ENCODE measurements at places on chromosomes 12 and 14.

DNA sequence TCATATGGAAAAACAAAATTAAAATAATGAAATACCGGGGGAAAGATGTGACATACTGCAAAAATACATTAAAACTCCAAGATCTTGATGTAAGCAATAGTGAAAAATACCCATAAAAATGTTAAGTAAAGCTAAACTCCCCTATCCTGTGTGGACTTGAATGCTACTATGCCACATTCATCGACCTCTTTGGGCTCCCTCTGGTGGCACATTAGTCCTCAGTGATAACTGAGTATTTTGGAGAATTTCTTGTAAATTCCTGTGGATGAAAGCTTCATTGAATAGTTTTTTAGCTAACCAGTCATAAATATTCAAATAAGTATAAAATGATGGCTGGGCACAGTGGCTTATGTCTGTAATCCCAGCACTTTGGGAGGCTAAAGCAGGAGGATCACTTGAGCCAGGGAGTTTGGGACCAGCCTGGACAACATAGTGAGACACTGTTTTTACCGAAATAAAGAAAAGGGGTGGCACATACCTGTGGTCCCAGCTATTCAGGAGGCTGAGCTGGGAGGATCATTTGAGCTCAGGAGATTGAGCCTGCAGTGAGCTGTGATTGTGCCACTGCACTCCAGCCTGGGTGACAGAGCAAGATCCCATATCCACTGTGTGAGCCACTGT, 42.4 kb upstream of the SGPP1 start:
- peak; percentile 72 for DNase-seq

DNA sequence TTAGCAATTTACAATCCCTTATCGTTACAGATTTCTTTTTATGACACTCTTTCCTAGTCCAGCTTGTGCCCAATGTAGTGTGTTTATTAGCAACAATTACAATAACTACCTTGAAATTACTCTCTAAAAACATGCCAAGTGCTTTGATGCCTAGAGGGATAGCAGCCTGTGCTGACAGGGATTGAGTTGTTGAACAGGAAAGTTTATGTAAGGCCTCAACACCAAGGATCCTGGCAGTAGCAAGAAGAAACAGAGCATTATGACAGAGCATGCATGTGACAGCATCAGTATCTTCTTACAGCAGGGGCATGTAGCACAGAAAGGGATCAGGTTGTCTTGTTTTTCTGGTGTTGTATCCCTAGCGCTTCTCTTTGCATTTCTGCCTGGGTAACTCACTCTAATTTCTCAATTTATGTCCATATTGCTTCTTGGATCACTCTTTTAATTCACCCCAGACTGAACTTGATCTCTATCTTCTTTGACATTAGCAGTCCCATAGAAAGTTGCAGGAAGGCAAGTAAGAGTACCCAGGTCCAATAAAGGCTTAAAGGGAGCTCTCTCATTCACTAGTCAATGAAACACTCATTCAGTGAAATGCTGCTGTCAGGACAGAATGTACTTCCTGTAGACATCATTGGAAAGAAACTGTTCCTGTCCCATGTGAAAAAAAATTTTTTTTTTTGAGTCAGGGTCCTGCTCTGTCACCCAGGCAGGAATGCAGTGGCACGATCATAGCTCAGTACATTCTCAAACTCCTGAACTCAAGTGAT, 220.0 kb upstream of the GRIP1 start:
- DNase-seq: no peak

- DNase-seq: no peak
Measured at GRCh38 chr12:130765186-130765659, 49.1 kb upstream of the RIMBP2 start.

GRCh38 chr12:65259501-65259900, 19.0 kb upstream of the MSRB3 start:
- DNase-seq: no peak

DNA sequence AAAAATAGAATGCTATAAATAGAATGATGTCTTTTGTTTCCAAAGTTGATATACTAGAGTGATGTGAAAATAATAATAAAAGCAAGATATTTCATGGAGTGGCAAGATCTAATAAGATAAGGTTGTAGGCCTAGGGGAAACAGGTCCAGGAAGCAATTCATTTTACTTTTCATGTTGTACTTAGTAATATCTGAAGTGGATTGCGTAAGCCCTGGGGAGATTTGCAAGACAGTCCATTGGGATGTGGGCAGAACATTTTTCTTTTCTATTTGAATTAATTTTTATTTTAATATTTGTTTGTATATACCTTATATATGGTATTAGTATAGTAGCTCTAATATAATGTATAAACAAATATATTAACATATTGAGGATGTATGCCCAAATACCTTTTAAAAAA, 7.5 kb downstream of the NUBPL start:
- DNase-seq: no peak

DNA sequence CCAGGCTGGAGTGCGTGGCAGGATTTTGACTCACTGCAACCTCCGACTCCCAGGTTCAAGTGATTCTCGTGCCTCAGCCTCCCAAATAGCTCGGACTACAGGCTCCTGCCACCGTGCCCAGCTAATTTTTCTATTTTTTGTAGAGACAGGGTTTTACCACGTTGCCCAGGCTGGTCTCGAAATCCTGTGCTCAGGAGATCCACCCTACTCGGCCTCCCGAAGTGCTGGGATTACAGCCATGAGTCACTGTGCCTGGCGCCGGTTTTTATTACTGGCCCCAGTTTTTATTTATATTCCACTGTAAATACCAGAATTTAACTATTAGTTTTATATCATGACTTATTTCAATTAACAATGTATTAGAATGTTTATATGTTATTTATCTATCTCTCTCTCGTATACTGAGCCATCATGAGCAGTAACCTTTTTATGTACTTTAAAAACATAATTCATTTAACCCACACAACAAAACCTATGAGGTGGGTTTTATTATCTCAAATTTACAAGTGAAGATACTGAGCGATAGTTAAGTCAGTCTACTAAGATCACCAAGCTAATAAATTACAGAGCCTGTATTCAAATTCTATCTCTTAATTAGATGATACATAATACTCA, 47.8 kb downstream of the HECTD1 start:
- no peak for DNase-seq

DNA sequence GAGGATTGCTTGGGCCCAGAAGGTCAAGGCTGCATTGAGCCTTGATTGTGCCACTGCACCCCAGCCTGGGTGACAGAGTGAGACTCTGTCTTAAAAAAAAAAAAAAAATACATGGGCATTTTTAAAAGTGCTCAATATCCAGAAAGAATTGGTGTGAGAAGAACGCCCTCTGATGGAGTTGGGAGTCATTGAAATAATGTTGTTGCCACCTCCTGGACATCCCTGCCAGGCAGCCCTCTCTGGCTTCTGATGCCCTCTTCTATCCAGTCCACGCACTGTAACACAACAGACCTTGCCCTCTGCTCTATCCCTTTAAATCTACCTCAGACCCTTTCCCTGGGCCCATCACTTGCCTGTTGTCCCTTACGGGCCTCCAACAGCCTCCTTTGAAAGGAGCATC, 4.9 kb downstream of the PTGDR start:
- peak; percentile 71 for DNase-seq

DNA sequence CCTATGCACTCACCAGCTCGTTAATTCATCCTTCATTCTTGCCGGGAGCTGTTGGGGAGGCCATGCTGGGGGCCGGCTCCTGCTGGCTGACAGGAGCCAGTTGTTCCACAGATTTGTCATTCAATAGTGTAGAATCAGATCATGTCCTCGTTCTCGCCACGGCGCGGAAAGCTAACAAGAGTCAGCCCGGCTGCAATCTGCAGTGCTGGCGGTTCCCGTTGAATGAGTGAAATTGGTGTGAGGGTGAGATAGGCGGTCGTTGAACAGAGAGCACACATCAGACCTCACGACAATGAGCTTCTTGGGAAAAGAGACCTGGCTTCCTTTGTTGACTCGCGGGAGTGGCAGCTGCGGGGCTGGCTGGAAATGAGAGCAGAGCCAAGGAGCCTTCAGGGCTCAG, 57.5 kb downstream of the KIF26A start:
- DNase-seq: no peak

DNA sequence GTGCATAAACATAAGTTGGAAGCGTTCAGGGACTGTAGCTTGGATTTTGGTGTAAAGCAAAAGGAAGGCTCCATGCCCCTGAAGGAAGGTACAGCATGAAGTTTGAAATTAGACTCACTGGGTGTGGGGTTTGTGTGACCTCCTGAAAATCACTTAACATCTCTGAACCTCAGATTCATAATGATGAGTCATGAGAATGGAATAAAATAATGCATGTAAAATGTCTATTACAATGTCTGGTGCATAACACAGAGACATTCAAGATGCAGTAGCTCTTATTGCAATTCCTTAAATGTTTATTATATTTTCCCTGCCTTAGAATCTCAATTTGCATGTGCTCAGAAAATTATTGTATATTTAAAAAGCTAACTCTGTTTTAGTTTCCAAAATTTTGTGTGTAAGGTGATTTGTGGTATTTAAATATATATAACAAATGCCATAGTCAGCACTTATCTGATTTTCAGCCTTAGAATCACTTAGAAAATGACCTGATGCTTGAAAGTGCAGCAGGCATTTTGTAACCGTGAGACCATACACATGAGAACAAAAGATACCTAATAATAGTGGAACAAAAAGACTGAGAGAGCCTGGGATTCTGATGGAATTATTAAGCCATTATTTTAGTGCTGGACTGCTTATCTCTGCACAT, 66.3 kb downstream of the E2F7 start:
- no peak for DNase-seq

- DNase-seq: no peak
Measured at GRCh38 chr12:110932046-110932445, 11.7 kb upstream of the MYL2 start.

DNA sequence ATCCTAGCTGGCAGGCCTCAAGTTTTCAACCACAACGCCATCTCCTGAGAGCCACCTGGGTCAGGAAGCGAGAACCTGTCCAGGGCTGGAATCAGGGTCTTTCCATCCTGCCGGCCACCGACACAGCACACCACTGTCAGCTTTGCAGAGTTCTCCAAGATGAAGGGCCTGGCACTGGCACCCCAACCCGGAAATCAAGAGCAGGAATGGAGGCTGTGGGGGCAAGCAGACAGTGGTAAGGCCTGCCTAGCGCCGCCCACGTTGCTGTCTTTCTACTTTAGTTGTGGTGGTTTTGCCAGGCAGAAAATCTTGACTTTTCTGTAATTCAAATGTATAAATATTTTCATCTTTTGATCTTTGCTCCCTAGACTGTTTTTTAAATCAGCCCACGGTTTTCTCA, 90.7 kb downstream of the ITPK1 start:
- DNase-seq: no peak

DNA sequence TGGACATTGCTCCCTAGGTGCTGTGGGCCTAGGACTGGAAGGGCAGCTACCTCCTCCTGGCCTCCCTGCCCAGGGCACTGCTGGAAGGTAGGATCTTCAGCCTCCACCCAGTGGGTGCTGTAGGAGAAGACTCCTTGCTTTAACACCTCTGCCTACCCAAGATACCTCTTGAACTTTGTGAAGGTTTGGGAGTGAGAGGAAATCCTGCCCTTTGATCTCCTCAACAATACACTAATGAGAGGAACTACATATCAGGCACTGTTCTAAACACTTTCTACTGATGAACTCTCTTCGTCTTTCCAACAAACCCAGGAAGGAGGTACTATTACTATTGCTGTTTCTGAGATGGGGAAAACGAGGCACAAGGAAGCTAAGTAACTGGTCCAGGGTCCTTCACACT, 66.9 kb downstream of the PLEKHG3 start:
- DNase-seq: no peak

GRCh38 chr12:117724543-117724942, 244.2 kb downstream of the KSR2 start:
- DNase-seq: no peak

DNA sequence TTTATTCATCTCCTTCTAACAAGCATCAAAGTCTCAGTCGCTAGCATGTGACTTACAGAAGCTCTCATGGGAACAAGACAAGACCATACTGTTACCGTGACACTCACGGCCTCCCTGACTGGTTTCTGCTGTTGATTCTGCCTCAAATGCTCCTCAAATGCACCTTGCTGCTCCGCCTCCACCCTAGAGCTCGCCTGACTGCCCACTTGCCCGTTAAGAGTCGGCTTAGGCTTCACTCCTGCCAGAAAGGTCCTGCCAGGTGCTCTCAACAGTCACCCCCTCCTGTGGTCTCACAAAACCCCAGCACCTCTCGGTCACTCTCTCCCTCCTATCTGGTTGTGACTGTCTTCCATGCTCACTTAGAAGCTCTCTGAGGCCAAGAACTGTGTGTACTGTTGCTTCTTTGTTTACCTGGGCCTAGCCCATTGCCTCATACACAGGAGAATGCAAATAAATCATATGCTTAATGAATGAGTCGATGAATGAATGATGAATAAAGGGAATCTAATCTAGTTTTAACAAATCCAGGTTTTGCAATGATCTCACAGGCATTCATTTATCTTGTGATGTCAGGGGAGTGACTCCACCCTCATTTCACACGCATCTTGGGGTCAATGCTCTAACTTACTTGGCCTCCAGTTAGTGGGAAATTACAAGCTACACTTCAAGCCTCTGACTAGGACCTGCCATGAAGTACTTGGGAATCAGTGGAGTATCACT, 41.3 kb downstream of the SSH1 start:
- no peak for DNase-seq

- no peak for DNase-seq
Measured at GRCh38 chr12:21773263-21773741, 1.2 kb downstream of the KCNJ8 start.

- no peak for DNase-seq
Measured at GRCh38 chr14:75101491-75101890, 25.4 kb downstream of the NEK9 start.

GRCh38 chr12:105581420-105581819, 250.9 kb downstream of the C12orf75 start:
- DNase-seq: no peak

- DNase-seq: no peak
Measured at GRCh38 chr12:91922139-91922538, 223.5 kb downstream of the BTG1 start.

- peak; percentile 89 for DNase-seq
Measured at GRCh38 chr12:42238240-42239140, at the start of gene YAF2. TSS of gene YAF2 (minus strand) at chr12:42238248. CDS start at chr12:42238180, 68 bp downstream.

DNA sequence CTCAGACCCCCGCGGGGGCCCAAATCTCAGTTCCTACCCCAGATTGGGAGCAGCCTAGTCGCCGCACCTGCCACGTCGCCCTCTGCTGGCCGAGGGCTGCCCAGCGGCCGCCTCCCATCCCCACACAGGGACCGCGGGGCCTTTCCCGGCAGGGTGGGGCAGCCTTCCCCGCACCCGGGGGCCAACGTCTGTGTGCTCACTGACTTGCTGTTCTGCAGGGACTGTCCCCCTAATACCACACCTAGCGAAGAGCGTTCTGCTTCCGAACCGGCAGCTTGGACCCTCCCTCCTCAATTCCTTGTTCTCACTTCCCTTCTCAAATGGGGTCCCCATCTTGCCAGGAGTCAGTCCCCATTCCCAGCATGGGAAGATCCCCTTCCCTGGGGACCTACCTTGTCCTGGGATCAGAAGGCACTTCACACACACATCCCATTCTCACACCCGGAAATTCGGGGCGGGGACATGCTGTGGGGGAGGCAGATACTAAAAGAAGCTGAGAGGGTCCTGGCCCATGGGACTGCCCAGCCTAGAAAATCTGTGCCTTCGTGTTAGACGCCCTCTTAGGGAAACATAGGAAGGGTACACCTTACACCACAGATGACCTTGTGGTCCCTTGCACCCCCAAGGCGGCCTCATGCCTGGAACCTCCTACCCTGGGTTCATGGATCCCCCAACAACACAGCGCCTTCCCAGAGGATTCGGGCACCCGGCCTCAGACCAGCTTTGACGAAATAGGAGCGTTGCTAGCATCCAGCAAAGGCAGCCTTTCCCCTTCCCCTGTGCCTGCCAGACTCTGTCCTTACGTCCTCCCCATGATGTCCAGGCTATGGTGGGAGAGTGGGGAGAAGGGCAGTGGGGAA, 16.4 kb downstream of the ACVRL1 start:
- peak; percentile 58 for DNase-seq

Measured in CD4-positive, alpha-beta T cell treated with Interleukin-10 for 1 hour (primary cell).